ENCODE measurements at places on chromosomes 16 and 17.

DNA sequence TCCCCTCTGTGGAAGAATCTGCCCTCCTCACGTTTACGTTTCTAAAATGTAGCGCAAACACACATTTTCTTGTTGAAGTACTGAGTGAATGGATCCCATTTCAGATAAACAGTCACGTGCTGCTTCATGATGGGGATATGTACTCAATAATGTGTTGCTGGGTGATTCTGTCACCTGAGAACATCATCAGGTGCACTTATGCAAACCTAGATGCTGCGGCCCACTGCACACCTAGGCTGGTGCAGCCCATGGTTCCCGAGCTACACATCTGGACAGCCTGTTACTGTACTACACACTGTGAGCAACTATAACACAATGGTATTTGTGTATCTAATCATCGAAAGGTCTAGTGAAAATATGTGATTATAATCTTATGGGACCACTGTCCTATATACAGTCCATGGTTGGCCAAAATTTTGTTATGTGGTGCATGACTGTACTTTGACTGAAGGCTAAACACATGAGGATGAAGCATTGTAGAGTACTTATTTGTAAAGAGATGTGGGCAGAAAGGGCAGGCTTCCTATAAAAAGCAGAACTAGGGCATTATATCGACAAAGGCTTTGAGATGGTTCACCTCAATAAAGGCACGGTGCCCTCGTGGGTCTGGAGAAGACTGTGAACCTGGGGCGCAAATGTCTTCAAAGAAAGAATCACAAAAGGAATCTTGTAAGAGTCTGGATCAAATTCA, 26.3 kb downstream of the MARF1 start:
- peaks cover 92% of the 10 kb centered on the region for H3K36me3 ChIP-seq
- no peak overlapping the region for H3K27ac ChIP-seq
- H3K27me3 ChIP-seq, result no peaks in the 10 kb centered on the region
- no peak for DNase-seq

GRCh38 chr16:10026593-10026992, 155.6 kb downstream of the GRIN2A start:
- no peak overlapping the region for H3K4me3 ChIP-seq
- H3K27me3 ChIP-seq, result peaks cover 10% of the 10 kb centered on the region
- H3K4me1 ChIP-seq, result no peaks in the 10 kb centered on the region
- H3K36me3 ChIP-seq, result no peaks in the 10 kb centered on the region
- DNase-seq, result no peak
- no peak overlapping the region for H3K27ac ChIP-seq

DNA sequence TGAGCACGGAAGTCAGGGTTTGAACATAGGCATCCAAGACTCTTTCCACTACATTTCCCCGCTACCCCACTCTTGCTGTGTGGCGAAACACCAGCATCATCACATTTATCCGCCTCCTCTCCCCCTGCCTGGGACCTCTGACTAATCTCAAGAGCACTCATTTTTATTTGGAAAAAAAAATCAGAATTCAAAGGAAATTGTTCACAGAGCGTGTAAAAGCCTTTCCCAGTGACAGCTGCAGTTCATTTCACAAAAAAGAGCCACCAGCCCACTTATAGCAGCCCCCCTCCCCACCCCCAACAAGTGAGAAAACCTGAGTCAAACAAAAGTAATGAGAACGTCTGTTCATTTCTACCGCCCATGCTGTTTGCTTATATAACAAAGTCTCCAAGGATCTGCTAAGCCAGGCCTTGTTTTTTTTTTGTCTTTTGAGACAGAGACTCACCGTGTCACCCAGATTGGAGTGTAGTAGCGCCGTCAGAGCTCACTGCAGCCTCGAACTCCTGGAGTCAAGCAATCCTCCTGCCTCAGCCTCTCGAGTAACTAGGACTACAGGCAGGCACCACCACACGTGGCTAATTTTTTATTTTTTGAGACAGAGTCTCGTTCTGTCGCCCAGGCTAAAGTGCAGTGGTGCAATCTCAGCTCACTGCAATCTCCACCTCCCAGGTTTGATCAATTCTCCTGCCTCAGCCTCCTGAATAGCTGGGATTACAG, 48.3 kb upstream of the HAPSTR1 start:
- no peaks in the 10 kb centered on the region for H3K27me3 ChIP-seq
- H3K4me1 ChIP-seq, result peaks cover 12% of the 10 kb centered on the region
- peak overlapping the region; percentile 71 for H3K27ac ChIP-seq
- no peak overlapping the region for H3K4me3 ChIP-seq
- peak; percentile 65 for DNase-seq

- H3K27ac ChIP-seq, result no peak overlapping the region
- H3K4me3 ChIP-seq, result no peak overlapping the region
Observed at GRCh38 chr16:5605404-5605803, 507.8 kb upstream of the EEF2KMT start.

GRCh38 chr16:30370456-30371247, at the start of gene TBC1D10B:
TSS of gene TBC1D10B (minus strand) at chr16:30370494. CDS start at chr16:30370183, 311 bp downstream.
- H3K27ac ChIP-seq, result peak within 1 kb of the TSS; percentile 83
- peaks cover 10% of the 10 kb centered on the region for H3K36me3 ChIP-seq
- peaks cover 22% of the 10 kb centered on the region for H3K4me1 ChIP-seq
- peak; percentile 100 for DNase-seq
- H3K27me3 ChIP-seq, result no peaks in the 10 kb centered on the region

DNA sequence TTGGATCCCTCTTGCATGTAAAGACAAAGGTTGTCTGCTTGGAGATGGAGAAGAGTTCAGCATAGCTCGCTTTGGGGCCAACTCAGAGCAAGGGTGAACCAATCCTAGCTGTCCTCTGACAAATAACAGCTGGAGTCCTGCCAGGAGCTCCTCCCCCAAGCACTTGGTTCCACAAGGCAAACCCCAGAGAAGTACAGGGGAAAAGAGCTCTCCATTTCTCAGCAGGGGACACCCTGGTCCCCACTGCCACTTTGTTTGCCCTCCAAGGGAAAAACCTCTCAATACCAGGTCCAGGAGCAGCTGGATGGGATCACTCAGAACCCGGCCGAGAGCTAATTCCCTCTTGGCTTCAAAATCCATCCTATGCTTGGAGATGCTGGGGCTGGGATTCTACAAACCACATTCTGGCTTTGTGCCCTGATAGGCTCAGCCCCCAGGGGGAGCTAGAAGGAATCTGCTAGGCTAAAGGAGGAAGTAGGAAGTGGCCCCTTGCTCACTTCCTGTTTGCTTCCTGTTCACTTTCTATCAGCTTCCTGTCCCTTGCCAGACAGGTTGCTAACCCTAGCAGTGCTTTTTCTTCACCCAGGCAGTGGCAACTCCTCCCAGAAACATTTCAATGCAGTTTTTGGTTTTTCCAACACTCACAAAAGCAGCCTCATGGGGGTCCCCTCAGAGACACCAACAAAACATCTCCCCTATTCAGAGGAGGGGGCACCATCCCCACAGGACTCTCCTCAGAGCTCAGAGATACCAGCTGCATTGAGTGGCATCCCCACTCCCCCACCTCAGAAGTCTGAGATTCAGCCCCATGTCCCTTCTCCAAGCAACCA, 30.7 kb downstream of the CDRT4 start:
- peaks cover 13% of the 10 kb centered on the region for H3K36me3 ChIP-seq
- peak; percentile 23 for DNase-seq
- no peak overlapping the region for H3K27ac ChIP-seq
- H3K27me3 ChIP-seq, result no peaks in the 10 kb centered on the region
- H3K4me3 ChIP-seq, result no peak overlapping the region

DNA sequence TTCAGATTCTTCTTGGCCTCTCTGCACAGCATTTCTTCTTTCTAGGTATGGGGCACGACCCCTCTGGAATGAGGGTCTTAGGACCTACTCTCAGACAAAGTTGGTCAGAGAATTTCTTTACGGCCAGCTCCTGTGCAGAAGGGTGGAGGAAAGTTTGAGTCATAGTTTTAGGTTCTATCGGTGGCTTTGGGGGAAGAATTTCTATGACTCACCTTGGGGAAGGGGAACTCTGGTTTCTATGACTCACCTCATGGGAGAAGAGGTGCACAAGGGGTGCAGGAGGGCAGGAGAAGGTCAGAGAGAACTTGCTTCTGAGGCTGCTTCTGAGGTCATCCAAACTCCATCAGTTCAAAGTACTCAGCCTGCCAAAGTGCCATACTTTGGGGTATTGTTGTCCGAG, 2.5 kb upstream of the ABCC12 start:
- no peak overlapping the region for H3K4me3 ChIP-seq
- H3K36me3 ChIP-seq, result no peaks in the 10 kb centered on the region
- no peak overlapping the region for H3K27ac ChIP-seq

DNA sequence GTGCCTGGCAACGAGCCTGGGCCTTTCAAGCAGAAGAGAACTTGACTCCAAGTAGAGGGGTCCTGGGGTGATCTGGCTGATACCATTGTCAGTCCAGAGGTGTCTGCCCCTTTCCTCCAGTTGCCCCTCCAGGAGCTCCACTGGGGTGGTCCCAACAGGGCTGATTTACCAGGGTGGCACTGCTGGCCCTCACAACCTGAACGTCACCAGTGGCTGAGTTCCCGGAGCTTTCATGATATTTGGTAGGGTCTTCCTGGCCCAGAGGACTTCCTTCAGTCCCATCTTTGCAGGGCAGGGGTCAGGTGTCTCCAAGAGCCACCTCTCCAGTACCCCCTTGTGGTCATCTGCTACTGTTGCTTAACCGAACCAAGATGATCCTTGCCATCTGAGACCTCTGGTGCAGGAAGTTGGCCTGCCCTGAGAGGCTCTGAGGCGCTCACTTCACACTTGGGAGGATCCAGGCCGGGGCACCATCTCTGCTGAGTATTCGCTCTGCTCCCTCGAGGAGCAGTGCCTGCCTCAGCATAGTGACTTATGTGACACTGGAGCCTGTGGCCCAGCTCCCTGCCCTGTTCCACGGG, 3.5 kb downstream of the LIMD2 start:
- no peak overlapping the region for H3K27ac ChIP-seq
- H3K36me3 ChIP-seq, result peaks cover 33% of the 10 kb centered on the region
- DNase-seq, result peak; percentile 47
- H3K4me3 ChIP-seq, result no peak overlapping the region

GRCh38 chr17:72700226-72700625, 392.3 kb downstream of the SLC39A11 start:
- peaks cover 3% of the 10 kb centered on the region for H3K4me1 ChIP-seq
- no peaks in the 10 kb centered on the region for H3K36me3 ChIP-seq
- DNase-seq, result no peak
- H3K27ac ChIP-seq, result no peak overlapping the region

- H3K4me1 ChIP-seq, result peaks cover 2% of the 10 kb centered on the region
- H3K27me3 ChIP-seq, result peaks cover 58% of the 10 kb centered on the region
- no peak overlapping the region for H3K27ac ChIP-seq
- H3K36me3 ChIP-seq, result no peaks in the 10 kb centered on the region
- H3K4me3 ChIP-seq, result no peak overlapping the region
- no peak for DNase-seq
Observed at GRCh38 chr16:1895068-1895467, 23.1 kb upstream of the MEIOB start.

- no peak overlapping the region for H3K27ac ChIP-seq
- H3K4me3 ChIP-seq, result no peak overlapping the region
- no peaks in the 10 kb centered on the region for H3K27me3 ChIP-seq
- no peak for DNase-seq
Observed at GRCh38 chr17:13029340-13029739, 11.5 kb upstream of the ELAC2 start.

DNA sequence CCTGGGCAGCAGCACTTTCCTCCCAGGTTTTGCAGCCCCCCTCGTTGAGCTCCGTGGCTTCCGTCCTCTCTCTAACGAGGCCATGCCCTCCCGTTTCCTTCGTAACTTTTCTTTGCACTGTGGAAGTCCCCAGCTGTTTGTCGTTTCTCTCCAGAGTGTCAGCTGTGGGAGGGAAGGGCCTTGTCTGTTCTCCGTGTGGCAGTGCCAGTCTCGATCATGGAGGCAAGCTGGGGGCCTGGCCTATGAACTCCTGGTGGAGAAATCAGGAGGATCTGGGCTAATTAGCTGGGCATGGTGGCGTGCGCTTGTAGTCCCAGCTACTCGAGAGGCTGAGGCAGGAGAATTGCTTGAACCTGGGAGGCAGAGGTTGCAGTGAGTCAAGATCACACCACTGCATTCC, 28.3 kb downstream of the TBCD start:
- H3K4me1 ChIP-seq, result peaks cover 11% of the 10 kb centered on the region
- peaks cover 34% of the 10 kb centered on the region for H3K36me3 ChIP-seq
- peak; percentile 22 for DNase-seq

DNA sequence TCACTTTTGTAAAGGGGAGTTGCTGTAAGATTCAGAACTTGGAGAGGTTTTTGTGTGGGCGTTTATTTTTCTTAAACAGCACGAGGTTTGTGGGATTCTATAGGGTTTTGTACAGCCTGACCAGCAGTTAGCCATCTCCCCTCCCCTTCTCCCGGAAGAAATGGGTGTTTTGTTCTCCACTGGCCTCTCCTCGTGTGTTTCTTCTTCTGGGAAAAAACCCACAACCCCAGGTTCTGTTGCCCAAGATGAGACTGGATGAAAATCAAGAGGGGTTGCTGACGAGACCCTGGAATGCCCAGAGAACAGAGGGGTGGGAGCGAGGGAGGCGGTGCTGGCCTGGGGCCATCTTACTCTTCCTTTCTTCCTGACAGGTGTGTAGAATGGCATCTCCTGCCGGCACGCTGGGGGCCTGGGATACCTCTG, 186.1 kb downstream of the MSI2 start:
- no peak overlapping the region for H3K4me3 ChIP-seq
- no peaks in the 10 kb centered on the region for H3K27me3 ChIP-seq
- peaks cover 30% of the 10 kb centered on the region for H3K4me1 ChIP-seq
- H3K36me3 ChIP-seq, result no peaks in the 10 kb centered on the region
- peak; percentile 72 for DNase-seq

DNA sequence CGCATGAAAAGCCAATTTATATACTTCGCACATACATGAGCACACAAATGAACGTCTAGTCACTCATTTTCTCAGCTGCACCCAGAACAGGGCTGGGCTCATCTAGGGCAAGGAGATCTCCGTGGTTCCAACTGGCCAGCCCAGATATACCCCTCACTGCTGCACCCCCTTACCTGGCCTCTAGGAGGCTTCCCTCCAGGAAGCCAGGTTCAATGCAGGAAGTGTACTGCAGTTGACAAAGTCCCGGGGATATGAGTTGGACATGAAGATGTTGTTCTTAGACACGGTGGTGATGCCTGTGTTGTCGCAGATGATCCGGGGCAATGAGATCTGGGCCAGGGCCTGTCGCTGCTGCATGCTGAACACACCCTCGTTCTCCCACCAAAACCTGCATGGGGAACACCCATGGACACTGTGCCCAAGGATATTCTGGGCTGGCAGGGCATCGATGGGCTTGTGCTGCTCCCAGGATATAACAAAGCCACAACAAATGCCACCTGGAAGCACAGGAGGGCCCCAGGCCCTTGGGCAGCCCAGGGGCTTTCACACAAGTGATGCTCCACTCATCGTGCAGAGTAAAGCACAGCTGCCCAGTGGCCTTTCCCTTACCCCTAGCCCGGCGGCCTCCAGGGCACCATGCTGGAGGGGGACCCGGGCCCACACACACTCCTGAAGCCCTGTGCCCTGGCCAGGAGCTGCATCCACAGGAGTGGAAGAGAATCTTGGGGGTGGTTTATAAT, 10.1 kb downstream of the MPO start:
- H3K4me3 ChIP-seq, result no peak overlapping the region
- peaks cover 43% of the 10 kb centered on the region for H3K27me3 ChIP-seq
- H3K27ac ChIP-seq, result no peak overlapping the region
- H3K4me1 ChIP-seq, result no peaks in the 10 kb centered on the region
- DNase-seq, result no peak
- H3K36me3 ChIP-seq, result no peaks in the 10 kb centered on the region
